ENCODE measurements at places on chromosomes 6 and 20.

DNA sequence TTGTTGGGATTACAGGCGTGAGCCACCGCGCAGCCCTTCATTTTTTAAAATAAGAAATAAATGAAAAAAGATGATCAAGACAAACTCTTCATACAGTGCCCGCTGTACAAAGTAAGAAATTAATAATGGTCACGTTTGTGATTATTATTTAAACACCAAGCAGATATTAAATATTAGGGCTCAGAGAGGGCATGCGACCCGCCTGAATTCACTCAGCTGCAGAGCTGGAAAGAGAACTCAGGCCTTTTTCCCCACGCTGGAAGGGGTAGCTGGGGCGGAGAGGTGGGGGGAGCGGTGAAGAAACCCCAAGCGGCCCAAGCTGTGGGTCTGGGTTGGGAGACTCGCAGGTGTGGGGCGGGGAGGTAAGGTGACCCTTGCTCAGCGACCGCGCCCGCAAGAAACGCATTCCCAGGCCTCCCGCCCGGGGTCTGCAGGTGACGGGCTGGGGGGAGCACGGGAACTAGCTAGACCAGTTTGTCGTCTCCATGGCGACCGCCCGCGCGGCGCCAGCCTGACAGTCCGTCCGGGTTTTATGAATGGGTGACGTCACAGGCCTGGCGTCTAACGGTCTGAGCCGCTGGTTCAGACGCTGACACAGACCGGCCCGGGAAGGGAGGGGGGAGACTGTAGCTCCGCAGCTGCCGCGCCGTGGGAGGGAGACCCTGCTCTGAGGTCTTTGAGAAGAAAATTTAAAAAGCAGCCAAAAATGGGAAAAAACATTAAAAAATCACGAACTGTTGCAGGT is 1.1 kb upstream of the ID1 start:
- peak; percentile 97 for DNase-seq

DNA sequence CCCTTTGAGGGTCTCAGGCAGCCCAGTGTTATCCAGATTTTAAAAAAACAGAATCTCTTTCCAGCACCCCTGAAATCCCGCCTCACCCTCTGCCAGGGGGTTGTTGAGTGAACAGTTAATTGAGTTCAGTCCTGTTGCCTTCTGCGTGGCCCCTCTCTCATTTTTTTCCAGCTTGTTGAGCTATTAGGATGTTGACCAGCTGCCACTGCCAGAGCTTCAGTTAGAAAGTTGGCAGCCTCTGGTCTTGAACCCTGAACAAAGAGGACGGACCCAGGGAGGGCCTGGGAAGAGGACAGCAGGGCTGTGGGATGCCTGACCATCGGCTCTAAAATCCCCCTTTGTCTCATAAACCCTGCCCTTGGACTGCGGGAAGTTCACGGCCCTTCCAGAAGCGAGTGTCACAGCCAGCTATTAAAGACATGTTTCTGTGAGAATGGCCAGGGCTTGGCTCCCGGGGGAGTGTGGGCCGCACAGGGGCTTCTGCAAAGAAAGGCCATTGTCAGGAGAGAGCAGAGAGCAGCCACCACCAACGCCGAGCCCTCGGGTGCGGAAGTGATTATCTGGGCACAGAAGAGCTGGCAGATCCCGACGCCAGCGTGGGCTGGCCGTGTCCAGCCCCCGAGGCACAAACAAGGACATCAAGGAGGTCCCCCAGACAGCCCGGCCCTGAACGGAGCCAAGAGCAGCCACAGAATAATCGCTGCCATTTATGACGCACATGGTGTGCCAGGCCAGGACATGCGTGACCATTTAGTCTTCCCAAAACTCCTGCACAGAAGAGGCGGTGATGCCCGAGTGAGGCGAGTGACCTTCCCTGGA is 189.0 kb downstream of the ANKRD60 start:
- DNase-seq: no peak

DNA sequence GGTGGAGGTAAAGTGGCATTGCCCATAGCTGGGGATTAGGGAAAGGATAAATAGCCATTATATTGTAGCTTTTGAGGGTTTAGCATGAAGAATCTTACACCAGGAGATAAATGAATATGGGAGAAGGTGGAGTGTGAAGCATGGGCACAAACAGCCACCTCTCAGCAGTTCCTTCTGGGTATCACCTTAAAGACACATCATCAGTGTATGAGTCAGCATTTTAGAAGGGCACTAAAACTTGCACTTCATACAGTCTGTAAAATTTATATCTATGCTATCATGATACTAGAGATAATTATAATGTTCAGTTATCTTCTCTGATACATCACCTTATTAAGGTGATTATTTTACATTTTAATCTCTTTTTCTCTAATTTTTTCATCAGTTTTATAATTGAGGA is 25.3 kb downstream of the SLC35A1 start:
- no peak for DNase-seq

GRCh38 chr6:69422475-69422874 is 374.3 kb downstream of the LMBRD1 start:
- DNase-seq: no peak

Data from sciatic nerve (tissue), 2 donors.